NCI-H2081 treated with DMSO at 0.1 percent for 48 hours (cell line): ENCODE measurements at places on chromosomes 5 and 9.

GRCh38 chr5:171899792-171900191 is 106.6 kb downstream of the FBXW11 start:
- no peak for DNase-seq

- no peak for DNase-seq
Observed at GRCh38 chr9:109513871-109514270, 15.8 kb upstream of the PTPN3 start.

GRCh38 chr5:158761161-158761560 is 338.6 kb downstream of the EBF1 start:
- DNase-seq, result no peak

- no peak for DNase-seq
Observed at GRCh38 chr9:132755096-132755495, 84.8 kb downstream of the GTF3C4 start.

GRCh38 chr9:27196383-27196782 is 87.4 kb downstream of the TEK start:
- DNase-seq, result no peak

- no peak for DNase-seq
Observed at GRCh38 chr5:36889264-36889663, 12.7 kb downstream of the NIPBL start.

DNA sequence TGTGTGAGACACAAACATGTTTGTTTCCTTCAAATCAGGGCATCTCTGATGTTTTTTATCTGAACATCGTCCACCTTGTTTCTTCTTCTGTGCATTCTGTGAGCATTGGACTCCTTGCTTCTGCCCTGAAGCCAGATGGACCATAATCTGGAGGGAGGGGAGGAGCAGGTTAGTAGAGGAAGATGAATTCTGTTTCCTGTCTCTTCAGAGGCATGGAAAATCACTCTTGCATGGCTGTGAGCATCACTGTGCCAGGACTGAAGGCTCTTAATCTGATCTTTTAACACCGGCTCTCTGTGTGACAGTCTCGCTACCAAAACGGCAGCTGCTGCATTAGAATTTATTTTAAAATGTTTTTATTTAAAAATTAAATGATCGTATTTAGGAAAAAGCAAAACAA is 43.3 kb downstream of the TLE4 start:
- DNase-seq, result no peak

GRCh38 chr9:114240647-114241558 is 82.0 kb upstream of the ORM1 start:
- no peak for DNase-seq

DNA sequence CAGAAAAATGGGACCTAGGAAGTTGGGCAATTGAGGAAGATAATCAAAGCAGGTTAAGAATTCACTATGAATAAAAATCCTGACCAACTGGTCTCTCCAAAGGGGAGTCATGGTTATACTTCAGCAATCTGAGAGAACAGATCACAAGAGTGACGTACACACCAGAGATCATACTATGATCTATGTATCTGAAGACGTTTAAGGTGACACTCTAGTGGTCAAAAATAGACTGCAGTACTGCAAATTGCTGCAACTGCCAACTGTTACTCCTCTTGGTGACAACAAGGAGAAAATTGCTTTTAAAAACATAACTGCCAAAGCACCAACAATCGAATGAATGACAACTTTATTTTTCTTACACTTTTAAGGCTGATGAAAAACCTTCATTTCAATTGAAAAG is 4.9 kb downstream of the AK6 start:
- DNase-seq, result no peak

DNA sequence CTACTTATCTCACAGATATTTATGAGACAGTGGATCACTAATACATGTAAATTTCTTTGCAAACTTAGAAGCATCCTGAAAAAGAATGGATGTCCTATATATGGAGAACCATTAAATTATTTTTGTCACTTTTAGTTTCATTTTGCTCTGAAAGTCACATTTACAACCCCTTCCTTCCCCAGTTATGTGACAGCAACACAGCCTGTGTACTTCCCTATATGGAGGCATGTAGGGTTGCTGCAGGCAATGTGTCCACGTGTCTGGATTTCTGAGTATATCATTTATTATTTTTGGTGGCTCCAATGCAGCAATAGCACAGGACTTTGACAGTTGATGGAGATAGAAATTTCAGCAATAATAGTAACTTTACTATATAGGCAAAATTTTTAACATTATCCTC is 156.4 kb downstream of the ST8SIA4 start:
- DNase-seq, result no peak

DNA sequence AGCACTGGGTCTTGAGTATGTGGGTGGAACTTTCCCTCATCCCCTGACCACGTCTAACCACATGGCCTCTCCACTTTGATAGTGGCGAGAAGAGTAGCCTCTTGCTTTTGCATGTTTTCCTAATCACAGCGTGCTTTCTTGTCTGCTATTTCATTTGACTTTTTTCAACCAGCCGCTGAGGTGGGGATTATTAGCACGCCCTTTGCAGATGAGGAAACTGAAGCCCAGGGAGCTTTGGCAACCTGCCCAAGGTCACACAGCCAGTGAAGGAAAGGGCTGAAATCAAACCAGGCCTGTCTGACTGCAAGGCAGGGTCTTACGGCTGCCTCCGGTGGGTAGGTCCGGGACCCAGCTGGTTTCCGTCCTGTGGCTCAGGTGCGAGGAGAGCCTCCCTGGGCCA is 106.5 kb upstream of the MSX2 start:
- no peak for DNase-seq

DNA sequence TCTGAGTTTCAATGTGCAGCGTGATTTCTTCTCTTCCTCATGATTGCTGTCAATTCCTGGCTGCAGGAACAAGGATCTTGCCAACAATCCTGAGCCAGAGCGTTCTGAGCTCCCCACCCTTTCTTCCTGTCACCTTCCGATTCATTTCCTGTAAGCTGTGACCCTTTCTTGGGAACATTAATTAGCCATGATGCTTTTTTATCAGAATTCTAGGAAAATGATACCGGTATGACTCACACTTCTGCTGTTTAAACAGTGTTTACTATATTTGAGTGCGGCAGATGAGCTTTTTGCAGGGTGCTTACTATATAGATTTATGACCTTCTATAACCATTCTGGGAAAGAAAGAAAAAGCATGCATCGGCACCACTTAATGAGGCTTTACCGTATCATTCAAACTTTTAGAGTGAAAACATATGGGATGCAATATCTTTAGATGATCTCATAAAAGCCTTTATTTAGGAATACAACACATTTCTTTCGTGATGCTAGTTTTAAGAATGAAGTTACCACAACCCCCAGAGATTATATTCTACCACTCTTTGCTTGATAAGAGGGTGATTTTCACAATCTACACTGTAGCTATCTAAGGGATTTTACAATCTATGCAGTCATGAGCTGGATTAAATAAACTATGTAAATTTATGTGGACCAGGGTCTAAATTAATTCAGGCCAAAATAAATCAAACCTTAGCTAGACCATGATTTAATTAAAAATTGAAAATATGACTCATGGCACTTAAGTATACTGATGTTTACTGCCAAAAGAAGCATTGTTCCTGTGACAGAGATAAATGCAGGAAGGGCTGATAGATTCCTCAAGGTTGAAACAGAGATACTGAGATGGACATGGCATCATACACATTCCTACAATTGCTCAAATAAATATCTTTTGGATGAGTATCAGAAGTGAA is 38.0 kb upstream of the OSMR start:
- no peak for DNase-seq

- DNase-seq, result no peak
Observed at GRCh38 chr5:15695215-15695731, 195.3 kb downstream of the FBXL7 start.

DNA sequence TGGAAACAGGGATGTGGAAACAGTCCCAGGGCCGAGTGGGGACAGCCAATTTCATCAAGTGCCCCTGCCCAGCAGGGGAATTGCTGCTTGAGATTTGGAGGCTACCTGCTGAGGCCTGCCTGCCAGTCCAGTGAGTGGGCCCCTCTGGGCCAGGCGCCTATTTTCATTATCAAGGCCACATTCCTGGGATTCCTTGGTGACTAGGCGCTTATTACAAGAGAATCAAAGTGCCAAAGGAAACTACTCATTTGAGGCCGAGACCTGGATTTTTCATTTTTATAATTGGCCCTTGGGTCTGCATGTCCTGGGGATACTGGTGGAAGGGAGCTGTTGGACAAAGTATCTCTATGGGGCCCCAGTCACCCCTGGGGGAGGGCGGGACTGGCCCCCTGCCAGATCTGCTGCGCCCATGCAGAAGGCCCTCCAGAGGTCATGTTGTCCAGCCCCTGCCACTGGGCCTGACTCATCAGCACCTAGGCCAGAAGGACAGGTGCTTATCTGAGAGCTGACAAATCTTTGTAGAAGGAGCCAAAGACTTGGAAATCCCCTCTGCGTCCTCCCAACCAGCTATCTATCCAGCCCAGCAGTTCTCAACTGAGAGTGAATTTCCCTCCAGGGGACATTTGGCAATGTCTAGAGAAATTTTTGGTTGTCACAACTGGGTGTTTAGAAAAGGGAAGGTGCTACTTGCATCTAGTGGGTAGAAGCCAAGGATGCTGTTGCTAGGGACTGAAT is 45.6 kb downstream of the FOXI1 start:
- no peak for DNase-seq

GRCh38 chr9:99026271-99026955 is 78.5 kb upstream of the TGFBR1 start:
- DNase-seq, result no peak

GRCh38 chr9:88794100-88794499 is 197.2 kb upstream of the S1PR3 start:
- DNase-seq, result no peak

DNA sequence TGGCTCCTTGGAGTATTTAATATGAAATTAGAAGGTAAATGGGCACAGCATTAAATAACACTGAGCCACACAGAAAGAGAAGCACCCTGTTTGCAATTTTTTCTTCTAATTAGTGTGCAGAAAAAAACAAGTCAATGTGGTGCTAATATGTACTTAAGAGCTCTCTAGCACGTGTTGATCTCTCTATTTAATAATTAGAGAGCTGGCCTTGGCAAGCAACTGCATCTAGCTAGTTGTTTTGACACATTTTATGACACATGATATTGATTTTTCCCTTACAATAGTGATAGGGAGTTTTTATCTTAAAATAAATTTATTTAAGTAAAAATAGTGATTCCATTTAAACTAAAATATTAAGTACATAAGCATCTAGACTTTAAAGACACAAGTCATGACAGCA is 54.5 kb upstream of the NUDT12 start:
- DNase-seq, result no peak

GRCh38 chr9:14452539-14452938 is 138.6 kb upstream of the NFIB start:
- DNase-seq, result peak; percentile 92

DNA sequence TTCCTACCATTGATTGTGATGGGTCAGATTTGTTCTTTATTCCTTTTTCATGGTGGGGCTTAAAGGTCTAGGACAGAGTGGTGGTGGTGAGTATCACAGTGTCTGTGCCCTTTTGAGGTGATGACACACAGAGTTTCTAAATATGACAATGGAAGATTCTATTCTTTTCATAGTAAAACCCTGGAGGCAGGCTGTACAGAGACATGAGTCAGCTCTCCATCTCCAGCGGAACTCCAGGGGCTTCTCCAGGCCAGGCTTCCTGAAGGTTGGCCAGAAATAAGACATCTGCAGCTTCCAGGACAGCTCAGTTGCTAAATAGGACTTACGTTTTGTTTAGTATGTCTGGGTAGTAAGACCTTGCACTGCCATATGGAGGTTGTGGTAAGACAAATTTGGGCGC is 229.5 kb downstream of the CD180 start:
- no peak for DNase-seq

GRCh38 chr9:104094534-104095015 is 466 bp downstream of the SMC2 start:
- DNase-seq, result no peak

GRCh38 chr9:91758491-91758981 is 191.5 kb downstream of the ROR2 start:
- DNase-seq, result no peak

GRCh38 chr9:136431782-136432350 is 7.8 kb downstream of the INPP5E start:
- no peak for DNase-seq

GRCh38 chr5:17356551-17356950 is 139.1 kb downstream of the BASP1 start:
- DNase-seq, result no peak

- DNase-seq, result no peak
Observed at GRCh38 chr9:92295240-92295790, 1.8 kb upstream of the IARS1 start.

DNA sequence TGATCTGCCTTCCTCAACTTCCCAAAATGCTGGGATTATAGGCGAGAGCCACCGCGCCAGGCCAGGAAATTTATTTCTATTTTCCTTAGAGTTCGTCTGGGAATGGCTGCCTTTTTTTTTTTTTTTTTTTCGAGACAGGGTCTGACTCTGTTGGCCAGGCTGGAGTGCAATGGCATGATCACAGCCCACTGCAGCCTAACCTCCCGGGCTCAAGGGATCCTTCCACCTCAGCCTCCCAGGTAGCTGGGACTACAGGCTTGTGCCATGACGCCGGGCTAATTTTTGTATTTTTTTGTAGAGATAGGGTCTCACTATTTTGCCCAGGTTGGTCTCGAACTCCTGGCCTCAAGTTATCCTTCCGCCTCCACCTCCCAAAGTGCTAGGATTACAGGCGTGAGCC is 888 bp upstream of the LAMC3 start:
- DNase-seq, result no peak

GRCh38 chr9:126587187-126588185 is 26.2 kb upstream of the LMX1B start:
- no peak for DNase-seq

GRCh38 chr5:147966829-147967228 is 60.5 kb upstream of the C5orf46 start:
- no peak for DNase-seq

- no peak for DNase-seq
Observed at GRCh38 chr5:31819926-31820516, 181.1 kb downstream of the PDZD2 start.

- no peak for DNase-seq
Observed at GRCh38 chr5:163381832-163382231, 55.6 kb upstream of the CCNG1 start.

- no peak for DNase-seq
Observed at GRCh38 chr5:145210020-145210419, 625.1 kb downstream of the PRELID2 start.

GRCh38 chr9:37155601-37156000 is 35.2 kb downstream of the ZCCHC7 start:
- DNase-seq, result no peak

GRCh38 chr5:335740-336038 is 14.2 kb downstream of the AHRR start:
- DNase-seq, result no peak

- DNase-seq, result no peak
Observed at GRCh38 chr5:75049456-75050351, 2.7 kb downstream of the GCNT4 start.

- DNase-seq, result no peak
Observed at GRCh38 chr9:126165755-126166154, 160.9 kb upstream of the MVB12B start.

DNA sequence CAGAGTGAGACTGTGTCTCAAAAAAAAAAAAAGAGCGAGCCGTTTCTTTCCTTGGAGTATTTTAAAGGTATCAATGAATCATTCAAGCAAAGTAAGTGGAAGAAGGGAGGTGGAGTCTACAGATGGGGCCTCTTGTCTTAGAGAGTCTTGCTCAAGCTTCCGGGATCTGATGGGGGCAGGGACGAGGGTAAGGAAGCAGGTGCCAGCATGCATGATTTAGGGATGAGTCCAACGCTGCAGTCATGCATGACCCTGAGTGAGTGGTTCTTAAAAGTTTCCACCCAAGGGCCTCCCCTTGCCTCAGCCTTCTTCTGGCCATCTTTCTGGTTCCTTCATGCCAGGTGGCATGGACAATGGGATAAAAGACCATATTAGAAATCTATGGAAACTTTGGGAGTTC is 79.6 kb downstream of the MYO10 start:
- no peak for DNase-seq

- DNase-seq, result no peak
Observed at GRCh38 chr5:126483156-126483555, 59.9 kb downstream of the GRAMD2B start.
